WERI-Rb-1 (cell line): ENCODE measurements at places on chromosomes 11 and 22.

- DNase-seq, result peak; percentile 3
Measured at GRCh38 chr11:134527382-134528243, 115.6 kb upstream of the B3GAT1 start.

DNA sequence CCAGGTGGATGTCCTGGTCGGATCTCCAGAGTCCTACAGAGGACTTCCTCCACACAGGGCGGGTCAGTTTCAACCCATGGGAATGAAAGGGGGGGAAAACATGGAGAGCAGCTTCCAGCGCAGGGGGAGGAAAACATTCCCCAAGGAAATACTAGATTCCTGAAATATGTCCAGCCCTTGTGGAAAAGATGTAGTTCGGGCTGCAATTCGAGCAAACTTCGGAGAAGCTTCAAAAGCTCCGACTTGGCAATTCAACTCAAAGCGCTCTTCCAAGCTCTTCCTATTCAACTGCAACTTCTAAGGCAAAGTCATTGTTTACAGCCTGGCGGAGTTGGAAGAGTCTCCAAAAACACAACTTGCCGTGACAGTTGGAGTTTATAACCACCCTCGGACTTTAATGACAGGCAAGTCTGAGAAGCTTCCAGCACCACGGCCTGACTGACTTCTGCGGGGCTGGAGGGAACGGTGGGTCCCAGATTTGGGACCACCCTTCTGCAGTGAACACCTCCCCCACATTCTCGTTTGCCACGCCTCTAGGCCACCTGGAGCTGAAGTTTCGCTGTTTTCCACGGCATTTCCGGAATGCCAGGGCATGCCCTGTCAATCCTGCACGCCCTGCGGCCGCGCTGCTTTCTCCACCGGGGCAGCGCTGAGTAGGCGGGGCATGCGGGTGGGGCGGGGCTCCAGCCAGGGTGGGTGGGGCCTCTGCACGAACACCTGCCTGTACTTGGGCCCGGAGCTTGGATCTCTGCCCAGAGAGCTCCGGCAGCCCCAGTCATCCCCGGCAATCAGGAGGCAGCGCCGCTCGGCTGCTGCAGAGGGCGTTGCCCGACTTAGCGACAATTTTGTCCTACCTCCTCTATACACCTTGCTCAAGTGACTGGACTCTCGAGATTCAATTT lies 49.0 kb upstream of the BIRC3 start:
- DNase-seq, result no peak

- DNase-seq, result peak; percentile 3
Measured at GRCh38 chr22:49014227-49015201, 813.2 kb downstream of the BRD1 start.

DNA sequence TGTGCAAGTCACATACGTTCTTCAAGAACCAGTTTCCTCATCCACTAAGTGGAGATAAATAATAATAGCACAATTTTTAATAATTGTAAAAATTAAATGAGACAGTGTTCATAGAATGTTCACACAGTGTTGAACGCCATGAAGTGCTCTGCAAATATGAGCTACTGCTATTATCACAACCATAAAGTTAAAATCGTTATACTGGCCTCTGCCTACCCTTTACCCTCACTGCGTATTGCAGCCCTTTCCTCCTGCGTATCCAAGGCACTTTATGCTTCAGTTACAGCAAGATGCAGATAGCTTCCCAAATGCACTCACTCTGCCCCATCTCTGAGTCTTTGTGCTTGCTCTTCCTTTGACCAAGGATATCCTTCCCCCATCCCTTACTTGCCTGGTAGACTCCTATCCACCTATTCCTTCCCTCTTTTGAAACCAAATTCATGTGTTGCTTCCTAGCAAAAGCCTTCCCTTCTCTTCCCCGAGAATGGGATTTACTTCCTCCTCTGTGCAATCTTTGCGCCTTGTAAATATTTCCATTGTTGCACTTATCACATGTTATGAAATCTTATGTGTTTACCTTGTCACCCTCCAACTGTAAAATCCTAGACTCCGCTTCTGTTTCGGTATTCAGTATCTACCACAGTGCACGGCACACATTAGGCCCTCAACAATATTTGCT lies 196.9 kb downstream of the ADAMTS15 start:
- DNase-seq, result no peak

DNA sequence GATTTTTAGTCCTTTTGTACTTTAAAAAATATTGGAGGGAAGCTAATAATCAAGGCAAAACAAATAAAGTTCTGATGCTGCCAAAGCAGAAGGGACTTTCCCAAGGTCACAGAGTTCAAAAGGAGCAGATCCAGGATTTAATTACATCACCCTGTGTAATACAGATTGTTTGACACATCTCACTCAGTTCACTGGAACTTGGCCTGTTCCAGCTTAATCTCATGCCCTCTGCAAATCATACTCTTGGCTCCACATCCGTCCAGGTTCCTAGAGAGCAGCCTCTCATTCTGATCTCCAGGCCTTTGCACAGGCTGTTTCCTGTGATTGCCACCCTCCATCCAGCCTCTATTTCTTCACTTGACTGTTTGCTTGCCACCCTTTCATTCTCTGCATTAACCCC lies 151.7 kb downstream of the SPON1 start:
- DNase-seq, result peak; percentile 27

DNA sequence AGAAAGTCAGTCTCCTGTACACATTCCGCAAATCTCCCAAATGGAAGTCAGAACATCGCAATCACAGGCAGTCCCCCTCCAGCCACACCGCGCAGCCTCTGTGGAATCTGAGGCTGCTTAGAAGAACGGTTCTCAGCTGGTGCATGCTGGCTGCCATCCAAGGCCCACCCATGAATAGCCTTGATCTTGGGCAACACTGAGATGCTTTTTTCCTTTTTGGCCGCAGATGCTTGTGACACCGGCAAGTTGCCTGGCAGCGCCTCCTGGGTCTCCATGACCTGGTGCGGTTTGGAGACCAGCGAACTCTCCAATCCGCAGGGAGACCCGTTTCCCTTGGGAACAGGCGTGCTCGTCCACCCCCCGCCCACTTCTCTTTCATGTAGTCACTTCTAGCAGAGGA lies 26.3 kb upstream of the PHF21B start:
- no peak for DNase-seq

DNA sequence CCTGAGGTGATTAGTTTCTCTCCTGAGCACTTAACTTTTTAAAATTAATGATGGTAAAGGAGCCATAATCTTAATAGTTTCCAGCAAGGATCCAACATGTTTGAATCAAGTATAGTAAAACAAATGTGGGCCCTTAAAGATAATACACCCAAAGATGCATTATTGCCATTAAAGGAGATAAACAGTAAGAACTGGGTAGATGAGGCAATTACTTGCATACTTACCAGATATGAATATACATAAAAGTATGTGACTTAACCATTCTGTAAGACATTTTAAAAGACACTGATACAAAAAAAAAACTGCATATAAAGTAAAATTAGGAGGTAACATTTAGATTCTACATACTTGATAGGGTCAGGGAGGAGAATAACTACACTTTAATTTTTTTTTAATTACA lies 48.2 kb downstream of the CADM1 start:
- DNase-seq, result no peak

DNA sequence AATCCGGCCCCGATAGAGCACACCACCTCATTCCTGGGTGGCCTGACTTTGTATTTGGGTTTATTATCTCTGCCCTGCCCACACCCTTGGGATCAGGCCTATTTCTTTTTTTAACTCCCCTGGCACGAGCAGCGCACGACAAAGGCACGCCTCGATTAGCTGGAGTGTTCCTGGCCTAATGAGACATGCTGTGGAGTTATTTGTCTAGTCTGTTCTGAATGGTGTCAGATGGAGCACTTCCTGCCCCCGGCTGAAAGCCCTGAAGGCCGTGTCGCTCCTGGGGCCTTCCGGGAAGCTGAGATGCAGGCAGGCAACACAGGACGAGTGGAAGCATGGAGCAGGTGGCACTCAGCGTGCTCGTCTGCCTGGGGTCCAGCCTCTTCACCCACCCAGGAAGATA lies 47.1 kb downstream of the LARGE1 start:
- DNase-seq, result no peak

GRCh38 chr11:63563201-63564055 lies at the start of gene PLAAT2:
PLAAT2 (minus strand) TSS chr11:63563379; CDS start chr11:63563324, 55 bp downstream.
- no peak for DNase-seq

DNA sequence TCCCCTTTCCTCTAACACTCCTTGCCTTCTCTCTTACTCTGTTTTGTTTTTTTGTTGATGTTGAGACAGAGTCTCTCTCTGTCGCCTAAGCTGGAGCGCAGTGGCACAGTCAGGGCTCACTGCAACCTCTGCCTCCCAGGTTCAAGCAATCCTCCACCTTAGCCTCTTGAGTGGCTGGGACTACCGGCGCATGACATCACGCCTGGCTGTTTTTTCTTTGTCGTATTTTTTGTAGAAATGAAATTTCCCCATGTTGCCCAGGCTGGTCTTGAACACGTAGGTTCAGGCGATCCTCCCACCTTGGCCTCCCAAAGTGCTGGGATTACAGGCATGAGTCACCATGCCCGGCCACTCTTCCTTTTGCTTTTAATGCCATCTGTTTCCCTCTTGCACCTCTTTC lies 72.3 kb downstream of the FBXO7 start:
- DNase-seq, result no peak

DNA sequence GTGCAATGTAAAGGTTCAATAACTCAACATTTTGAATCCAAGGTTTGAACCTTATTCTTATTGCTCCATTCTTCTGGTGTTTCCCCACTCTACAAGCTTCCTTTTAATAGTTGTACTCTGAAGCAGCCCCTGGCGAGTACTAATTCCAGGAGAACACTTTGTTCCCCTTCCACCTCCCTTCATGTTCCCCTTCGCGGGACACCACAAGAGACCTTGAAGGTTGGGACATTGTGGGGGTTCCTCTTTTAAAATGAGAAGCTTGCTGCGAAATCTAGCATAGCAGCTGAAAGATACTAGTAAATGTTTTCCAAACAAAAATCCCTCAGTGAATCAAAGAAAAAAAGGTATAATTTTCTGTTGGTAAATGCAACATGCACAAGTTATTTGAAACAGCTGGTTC lies 626.3 kb upstream of the LRRC4C start:
- DNase-seq, result no peak

DNA sequence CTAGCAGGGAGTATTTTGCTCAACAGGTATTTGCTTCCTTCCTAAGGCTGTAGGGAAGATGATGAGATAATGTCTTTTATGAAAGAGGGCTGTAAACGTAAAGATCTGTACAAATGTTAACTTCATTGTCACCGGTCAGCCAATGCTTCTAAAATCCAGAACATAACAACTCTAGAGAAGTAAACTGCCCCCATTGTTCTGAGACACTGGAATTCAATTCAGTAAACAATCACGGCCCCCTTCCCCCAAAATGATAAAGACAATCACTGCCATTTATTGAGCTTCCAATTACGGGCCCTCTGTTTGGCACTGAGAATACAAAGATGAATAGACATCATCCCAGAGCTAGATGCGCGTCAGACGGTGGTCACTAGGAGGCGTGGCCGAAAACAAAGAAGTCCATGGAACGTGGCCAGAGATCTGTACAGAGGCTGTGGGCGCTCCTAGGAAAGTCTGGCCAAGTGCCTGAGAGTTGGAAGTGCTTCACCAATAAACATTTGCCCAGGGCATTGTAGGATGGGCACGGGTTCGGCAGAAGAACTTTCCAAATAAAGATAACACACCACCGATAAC lies 576 bp downstream of the TMEM258 start:
- peak; percentile 73 for DNase-seq

DNA sequence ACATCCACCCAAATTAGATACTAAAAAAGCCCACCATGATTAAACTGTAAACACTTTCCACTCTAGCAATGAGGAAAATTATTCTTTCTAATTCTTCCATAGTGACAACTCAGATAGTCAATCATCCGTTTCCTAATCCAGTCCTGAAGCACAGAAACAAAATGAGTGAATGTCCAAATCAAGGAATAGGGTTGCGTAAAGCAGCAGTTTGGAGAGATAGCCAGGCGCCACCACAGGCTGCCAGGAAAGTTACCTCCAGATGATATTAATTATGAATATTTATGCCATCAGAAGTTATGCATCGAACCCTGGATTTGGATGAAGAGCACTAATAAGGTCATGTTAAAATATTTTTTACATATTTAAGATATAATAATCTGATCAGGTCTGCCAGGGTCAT lies 63.2 kb downstream of the ETS1 start:
- DNase-seq, result no peak
